ENCODE measurements at places on chromosomes 5 and 9.

DNA sequence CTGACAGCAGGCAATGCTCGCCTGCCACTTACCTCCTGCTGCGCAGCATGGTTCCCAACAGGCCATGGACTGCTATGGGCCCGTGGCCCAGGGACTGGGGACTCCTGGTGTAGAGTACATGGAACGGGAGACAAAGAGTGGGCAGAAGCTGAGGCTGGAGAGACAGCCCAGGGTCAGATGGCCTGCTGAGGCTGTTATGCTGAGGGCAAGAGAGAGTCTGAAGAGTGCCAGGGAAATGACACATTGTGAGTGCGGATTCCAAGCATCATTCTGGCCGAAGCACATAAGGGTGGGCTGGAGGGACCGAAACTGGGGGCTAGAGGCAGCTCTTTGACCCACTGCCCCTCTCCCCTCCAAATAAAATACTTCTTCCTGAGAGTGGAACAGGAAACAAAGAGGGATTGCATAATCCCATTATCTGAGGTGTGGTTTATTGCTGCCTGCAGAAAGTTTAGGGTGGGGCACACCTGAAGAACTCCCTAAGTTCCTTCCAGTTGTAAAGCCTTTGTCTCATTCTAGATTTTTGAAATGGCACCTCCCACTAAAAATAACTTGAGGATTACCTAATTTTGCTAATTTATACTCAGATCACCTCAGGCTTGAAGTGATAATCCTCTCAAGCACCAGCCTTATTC is 158.1 kb downstream of the ATP10B start:
- no peak for DNase-seq

- DNase-seq, result no peak
Measured at GRCh38 chr5:123673107-123673506, 161.1 kb downstream of the CSNK1G3 start.

- DNase-seq, result no peak
Measured at GRCh38 chr9:71663931-71664459, 104.3 kb downstream of the CEMIP2 start.

DNA sequence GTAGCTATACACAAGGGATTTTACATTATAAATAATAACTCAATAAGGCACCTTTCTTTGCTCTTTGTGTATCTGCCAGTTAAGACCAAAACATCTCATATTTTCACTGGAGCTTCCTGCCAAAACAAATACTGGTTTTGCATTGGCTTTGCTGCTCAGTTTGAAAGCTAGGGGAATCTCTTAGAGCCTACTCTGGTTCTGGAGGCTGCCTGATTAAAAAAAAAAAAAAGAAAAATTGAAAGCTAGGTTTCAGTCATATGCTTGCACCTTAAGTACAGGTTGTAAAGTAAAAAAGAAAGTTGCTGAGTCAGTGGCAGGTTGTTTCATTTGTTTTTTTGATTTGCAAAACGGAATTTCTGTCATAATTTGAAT is 2.3 kb downstream of the DENND4C start:
- no peak for DNase-seq

DNA sequence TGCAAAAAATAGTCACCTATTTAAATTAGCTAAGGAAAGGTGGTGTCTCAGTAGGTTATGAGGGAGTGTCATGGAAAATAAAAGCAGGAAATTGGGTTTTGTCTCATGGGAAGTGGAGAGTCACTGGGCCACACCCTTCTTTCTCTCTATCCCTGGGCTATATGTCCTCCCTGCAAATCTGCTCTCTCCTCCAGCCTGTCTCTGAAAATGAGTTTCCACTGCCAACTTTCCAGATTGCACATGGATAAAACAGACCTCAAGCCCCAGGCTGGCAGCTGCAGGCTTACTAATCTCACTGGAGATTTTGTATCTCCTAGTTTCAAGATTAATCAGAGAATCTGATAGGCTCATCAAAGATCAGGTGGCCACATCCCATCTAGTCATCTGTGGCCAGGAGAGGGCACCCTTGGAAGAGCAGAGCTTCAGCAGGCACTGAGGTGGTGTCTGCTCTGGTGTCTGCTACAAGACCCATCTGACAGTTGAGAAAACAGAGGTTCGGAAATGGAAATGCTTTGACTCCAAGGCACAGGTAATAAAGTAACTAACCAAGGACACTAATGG is 178.9 kb downstream of the MSX2 start:
- no peak for DNase-seq
